ENCODE measurements at places on chromosomes 5 and 9.
A peak's percentile ranks its signal among the peaks of the same experiment; 100 is the strongest.

GRCh38 chr5:94793816-94794198 is 175.3 kb downstream of the SLF1 start:
- no peak for DNase-seq

GRCh38 chr9:98647236-98647635 is 61.5 kb downstream of the GABBR2 start:
- DNase-seq = no peak

DNA sequence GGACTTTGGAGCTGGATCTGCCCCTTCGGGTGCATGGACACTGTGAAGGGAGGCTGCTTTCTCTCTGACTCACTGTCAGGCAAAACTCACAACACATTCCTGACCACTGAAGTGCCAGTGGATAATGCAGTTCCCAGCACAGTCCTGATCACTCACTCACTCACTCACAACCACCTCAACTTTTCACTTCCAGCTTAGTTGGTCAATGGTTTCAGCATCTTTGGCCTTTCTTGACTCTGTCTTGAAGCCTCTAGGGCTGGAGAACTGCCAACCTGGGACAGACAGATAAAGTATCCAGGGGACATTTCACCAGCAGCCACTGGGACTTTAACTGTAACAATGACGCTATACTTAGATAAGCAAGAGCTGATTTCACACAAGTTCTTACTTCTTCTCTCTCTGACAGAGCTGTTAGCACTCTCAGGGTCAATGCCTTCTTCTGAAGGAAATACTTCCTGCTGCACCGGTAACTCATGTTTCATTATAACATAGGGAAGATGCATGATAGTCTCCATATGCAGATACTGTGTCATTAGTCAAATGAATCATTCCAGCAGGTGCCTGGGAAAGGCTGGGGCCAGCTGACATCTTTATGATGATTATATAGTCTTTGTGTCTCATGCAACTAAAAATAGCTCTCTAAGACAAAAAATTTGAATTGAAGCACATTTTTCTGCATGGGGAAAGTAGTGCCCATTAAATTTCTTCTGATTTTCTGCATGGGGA is 499.0 kb downstream of the SEMA5A start:
- no peak for DNase-seq

- no peak for DNase-seq
Observed at GRCh38 chr5:127935398-127935797, 148.2 kb upstream of the SLC12A2 start.

DNA sequence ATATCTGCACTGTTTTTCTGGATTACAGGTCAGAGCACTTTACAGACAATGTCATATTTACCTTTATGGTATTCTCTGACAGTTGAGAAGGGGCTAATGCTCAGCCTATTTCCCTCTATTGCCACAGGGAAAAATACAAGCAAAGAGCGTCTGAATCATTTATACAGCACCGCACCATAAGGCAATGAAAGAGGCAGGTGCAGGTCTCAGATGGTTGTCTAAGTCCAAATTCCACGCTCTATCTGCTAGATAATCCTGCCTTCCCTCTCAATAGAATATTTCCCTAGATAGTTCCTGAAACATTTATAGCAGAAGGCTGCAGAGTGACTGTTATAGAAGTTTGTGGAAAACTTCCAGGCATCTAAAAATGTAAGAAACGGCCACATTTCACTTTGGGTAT is 446.1 kb upstream of the CDH6 start:
- no peak for DNase-seq

GRCh38 chr9:121239851-121240250 is 28.1 kb upstream of the GSN start:
- DNase-seq = no peak

DNA sequence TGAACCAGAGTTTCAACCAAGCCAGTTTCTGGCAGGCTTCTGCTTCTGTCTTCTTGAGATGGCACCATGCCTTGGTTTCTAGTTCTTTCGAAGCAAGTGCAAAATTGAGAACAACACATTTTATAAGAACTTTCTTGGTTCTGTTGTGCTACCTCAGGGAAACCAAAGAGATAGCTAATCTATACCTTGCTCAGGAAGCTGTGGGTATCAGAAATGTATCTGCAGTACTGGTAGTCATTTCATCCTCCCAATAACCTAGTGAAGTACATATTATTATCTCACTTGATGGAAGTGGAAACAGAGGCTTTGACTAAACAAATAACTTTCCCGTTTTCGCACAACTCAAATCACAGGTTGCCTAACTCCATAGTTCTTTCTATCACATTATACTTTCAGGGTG is 246.6 kb downstream of the ENC1 start:
- DNase-seq = no peak

- no peak for DNase-seq
Observed at GRCh38 chr5:593511-593910, 18.6 kb upstream of the CEP72 start.

GRCh38 chr5:156329171-156329611 is 2.2 kb downstream of the SGCD start:
- no peak for DNase-seq

GRCh38 chr5:171428809-171429542 is 9.5 kb downstream of the FGF18 start:
- DNase-seq = no peak

DNA sequence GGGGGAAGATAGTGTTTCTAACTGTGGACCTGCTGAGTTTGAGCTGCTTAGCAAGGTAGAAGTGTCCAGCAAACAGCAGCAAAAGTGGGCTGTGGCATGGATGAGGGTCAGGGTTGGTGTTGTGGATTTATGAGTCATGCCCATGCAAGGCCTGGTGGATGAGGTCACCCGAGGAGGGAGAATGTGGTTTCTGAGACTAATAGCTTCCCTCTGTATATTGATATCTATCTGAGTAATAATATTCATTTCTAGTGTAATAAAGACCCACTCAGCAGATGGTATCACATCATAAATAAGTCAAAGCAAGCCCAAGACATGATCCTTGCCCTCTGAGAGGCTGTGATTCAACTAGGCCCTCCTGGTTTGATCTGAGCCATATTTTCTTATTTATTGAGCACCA is 597.8 kb upstream of the CLINT1 start:
- no peak for DNase-seq

DNA sequence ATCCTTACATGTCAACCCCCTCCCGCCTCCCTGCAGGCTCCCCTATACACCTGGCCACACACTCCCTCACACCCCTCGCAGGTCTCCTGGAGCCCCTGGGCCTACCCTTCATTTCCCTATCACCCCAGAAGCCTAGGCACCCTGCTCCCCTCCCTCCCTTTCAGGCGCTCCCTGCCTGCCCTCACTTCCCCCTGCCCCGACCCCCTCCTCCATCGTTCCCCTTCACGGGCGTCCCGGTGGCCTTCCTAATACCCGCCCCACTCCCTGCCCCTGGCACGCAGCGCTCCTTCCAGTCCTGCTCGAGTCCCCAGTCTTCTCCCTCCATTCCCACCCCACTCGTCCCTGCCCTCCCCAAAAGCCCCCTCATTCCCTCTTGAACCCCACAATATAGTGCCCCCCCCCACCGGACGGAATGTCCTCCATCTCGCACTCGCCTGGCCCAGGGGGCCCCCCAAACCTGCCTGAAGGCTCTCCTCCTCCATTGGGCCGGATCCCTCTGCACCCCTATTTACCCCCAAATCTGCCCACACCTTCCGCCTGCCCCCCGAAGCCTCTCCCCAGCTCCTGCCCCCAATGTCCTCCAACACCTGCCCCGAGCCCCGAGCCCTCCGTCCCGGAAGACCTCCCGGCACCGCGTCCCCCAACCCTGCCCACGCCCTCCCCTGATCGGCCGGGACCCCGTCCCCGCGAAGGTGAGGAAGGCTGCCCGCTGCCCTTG is 746 bp downstream of the STRBP start:
- peak; percentile 0 for DNase-seq

DNA sequence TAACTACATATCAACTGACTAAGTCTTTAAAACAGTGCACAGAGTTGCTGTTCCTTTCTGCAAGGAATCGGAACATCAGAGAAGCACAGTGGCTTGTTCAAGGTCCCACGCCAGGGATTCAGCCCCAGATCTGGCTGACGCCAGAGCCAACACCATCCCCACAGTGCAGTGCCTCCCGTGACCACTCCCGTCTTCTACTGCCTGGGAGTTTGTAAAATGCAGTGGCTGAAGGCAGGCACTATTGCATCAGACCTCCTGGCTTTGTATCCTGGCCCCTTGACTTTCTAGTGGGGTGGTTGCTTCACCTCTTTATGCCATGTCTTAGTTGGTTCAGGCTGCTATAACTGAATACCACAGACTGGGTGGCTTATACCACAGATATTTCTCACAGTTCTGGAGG is 131.0 kb downstream of the NSG2 start:
- no peak for DNase-seq

DNA sequence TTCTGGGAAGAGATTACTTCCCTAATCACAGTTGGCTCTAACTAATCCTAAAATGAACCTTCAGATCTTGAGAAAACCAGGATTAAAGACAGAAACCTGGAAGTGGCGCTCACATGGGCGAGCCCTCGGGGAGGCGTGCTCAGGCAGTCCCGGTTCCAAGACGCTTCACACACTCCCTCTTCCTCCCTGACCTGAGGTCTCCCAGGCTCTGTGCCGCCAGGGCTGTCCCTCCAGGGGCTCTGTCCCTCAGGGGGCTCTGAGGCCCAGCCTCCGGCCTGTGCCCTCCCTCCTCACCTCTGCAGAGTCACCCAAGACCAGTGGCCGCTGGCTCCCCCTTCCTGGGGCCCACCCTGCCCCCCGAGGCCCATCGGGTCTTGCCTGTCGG is 10.2 kb downstream of the SLC9A3 start:
- no peak for DNase-seq

- DNase-seq = peak; percentile 41
Observed at GRCh38 chr5:147857302-147858129, 21.0 kb upstream of the SCGB3A2 start.

DNA sequence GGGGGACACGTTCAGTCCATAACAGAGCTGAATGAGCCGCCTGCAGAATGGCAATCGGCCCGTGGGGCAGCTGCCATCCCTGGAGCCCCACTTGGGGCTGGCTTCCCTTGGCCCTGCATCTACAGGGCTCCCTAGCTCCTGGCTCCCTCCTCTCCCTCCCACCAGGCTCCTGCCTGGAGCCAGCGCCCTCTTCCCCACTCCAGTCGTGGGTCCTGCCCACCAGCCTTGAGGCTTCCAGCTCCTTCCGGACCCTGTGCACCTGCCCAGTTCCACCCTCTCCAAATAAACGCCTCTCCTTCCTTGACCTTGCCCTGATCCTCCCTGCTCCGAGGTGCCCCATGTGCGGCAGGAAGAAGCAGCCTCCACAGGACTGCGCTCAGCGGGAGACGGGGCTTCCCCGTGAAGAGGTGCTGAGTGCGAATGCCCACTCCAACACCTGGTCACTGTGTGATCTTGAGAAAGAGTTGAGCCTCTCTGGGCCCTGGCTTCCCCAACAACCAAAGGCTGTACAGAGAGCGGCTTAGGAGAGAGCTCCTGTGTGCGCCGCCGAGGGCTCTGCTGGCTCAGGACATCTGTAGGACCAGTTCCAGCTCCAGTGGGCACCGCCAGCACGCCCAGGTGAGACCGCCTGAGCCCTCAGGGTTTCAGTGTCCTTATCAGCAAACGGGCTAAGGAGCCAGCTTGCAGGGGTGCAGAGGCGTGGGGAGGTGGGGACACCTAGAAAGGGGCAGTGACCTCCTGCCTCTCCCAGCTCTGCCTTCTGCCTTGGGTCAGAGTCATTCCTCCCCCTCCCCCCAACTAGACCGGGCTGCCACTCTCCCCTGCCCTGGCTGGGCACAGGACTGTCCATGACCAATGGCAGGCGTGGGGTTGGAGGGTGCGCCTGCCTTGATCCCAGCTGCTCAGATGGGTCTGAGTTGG is 12.1 kb downstream of the C9orf50 start:
- no peak for DNase-seq

DNA sequence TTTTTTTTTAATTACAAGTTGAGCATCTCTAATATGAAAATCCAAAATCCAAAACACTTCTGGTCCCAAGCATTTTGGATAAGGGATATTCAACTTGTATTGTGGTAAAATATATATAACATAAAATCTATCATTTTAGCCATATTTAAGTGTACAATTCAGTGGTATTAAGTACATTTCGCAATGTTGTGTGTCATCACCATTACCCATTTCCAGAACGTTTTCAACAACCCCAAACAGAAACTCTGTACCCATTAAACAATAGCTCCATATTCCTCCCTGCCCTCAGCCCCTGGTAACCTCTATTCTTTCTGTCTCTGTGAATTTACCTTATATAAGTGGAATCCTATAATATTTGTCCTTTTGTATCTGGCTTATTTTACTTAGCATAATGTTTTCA is 24.9 kb downstream of the TICAM2 start:
- DNase-seq = no peak

DNA sequence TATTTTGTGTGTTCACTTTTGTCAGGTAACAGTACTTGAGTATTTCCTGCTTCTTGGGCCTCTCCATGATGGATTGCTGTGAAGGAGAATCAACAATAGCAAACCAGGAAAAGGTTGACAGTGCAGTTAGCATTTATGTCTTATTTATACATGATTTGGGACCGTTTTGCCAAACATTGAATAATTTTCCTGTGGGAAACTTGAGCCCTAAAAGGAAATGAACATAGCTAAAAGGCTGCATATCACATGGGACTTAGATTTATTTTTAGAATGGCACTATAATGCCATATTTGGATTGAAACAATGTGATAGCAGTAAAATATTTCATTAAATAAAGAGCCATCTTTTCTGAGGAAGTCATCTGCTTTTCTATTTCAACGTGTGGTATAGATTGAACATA is 15.3 kb downstream of the GPR21 start:
- no peak for DNase-seq

DNA sequence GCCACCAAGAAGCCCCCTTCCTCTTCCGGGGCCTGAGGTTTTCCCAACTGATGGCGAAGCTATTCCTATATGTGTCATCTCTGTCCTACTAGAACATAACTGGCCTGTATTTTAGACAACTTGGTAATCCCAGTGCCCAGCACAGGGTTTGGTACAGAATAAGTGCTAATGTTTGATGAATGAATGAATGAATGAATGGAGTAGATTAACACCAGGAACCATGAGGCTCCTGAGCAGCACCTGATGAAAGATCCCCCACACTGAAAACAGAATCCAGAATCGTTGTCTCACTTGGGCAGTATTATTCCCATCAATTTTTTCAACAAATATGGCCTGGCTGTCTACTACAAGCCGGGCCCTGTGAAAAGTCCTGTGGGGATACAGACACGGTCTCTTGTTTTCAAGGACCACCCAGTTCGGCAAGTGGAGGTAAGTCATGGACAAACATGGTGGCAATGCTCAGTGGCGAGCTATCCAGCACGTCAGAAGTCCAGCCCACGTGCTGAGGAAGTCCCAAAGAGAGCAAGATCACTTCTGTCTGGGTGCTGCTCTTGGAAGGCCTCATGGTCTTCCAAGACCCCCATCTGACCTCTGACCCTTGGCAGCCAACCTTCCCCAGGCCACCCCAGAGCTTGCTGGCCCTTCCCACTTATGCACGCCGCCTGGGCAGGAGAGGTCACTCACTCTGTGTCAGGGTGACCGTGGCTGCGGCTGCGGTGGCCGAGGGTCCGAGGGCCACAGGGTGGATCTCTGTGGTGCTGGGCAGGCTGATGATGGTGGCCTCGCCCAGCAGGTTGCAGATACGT is 1.0 kb downstream of the NAIF1 start:
- no peak for DNase-seq
